ENCODE measurements at places on chromosomes 6 and 20. TPM values are rescaled to one million over a fixed set of nuclear protein-coding genes. Genes with fewer than 3 reads are reported as not detected.

- no peak overlapping the region for H3K4me3 ChIP-seq
- H3K4me1 ChIP-seq, result no peaks in the 10 kb centered on the region
- H3K36me3 ChIP-seq, result no peaks in the 10 kb centered on the region
- DNase-seq, result no peak
- peaks cover 31% of the 10 kb centered on the region for H3K27me3 ChIP-seq
Observed at GRCh38 chr6:17276766-17277165, 4.4 kb upstream of the RBM24 start.

DNA sequence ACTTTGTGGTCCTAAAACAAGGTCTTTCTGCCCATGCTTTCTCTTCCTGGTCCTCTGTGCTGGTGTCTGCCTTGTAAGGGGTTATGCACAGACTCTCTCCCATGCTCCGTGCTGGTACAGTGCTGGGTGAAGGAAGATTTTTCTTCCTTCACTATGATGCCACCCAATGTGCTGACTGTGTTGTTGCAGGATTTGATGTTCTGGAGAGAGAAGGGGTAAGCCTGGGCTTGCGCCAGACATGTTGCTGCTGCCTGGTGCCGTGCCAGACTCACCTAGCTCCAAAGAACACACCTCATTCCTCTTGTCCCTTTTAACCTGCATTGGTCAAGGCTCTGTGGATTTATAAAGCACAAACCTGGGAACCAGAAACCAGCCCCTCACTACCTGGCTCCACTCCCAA is 28.4 kb upstream of the ARMH2 start:
- H3K4me1 ChIP-seq, result no peaks in the 10 kb centered on the region
- no peaks in the 10 kb centered on the region for H3K36me3 ChIP-seq
- DNase-seq, result no peak
- H3K27me3 ChIP-seq, result no peaks in the 10 kb centered on the region
- H3K4me3 ChIP-seq, result no peak overlapping the region
- no peak overlapping the region for H3K27ac ChIP-seq

DNA sequence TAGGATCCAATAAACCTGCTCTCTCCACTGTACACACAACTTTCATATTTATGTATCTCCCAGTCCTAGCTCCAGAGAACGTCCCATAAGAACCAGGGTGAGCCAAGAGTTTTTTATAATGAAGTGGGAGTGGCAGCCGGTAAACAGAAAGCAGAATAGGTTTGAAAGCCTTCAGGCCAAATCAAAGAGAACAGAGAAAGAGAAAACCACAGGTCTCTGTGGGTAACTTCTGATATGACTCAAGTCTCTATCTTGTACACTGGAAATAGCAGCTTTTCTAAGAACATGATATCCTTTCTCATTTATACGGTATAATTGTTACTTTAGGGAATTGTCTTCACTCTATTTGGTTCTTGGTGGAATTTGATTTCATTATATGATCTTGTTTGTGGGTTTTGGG is 273.6 kb downstream of the PACRG start:
- H3K4me1 ChIP-seq, result no peaks in the 10 kb centered on the region
- H3K27ac ChIP-seq, result no peak overlapping the region
- no peak overlapping the region for H3K4me3 ChIP-seq
- H3K36me3 ChIP-seq, result no peaks in the 10 kb centered on the region
- no peak for DNase-seq

- H3K27me3 ChIP-seq, result no peaks in the 10 kb centered on the region
- no peak for DNase-seq
- no peak overlapping the region for H3K4me3 ChIP-seq
- no peaks in the 10 kb centered on the region for H3K4me1 ChIP-seq
- no peaks in the 10 kb centered on the region for H3K36me3 ChIP-seq
Observed at GRCh38 chr6:6377621-6378020, 57.2 kb upstream of the F13A1 start.

GRCh38 chr20:39176457-39176856 is 214.3 kb downstream of the DHX35 start:
- H3K36me3 ChIP-seq, result no peaks in the 10 kb centered on the region
- DNase-seq, result no peak
- no peaks in the 10 kb centered on the region for H3K4me1 ChIP-seq
- no peak overlapping the region for H3K27ac ChIP-seq

DNA sequence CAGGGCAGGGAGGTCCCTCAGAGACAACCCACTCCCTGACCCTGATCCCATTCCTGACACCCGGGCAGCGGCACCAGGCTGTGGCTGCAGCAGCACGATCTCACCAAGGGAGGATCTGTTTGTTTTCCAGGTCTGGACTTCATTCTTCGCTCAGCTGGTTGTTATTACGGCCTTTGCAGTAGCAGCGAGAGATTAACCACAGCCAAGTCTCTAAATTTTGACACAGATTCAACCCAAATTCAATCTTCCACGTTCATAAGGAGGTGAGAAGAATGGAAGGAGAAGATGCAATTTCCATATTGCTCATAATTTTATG is 91.1 kb upstream of the THBS2 start:
- DNase-seq, result no peak
- no peak overlapping the region for H3K4me3 ChIP-seq
- H3K36me3 ChIP-seq, result no peaks in the 10 kb centered on the region

GRCh38 chr6:150891888-150892485 is 26.5 kb downstream of the MTHFD1L start:
- H3K4me3 ChIP-seq, result no peak overlapping the region
- peaks cover 24% of the 10 kb centered on the region for H3K36me3 ChIP-seq
- H3K4me1 ChIP-seq, result no peaks in the 10 kb centered on the region
- no peaks in the 10 kb centered on the region for H3K27me3 ChIP-seq
- peak; percentile 70 for DNase-seq

DNA sequence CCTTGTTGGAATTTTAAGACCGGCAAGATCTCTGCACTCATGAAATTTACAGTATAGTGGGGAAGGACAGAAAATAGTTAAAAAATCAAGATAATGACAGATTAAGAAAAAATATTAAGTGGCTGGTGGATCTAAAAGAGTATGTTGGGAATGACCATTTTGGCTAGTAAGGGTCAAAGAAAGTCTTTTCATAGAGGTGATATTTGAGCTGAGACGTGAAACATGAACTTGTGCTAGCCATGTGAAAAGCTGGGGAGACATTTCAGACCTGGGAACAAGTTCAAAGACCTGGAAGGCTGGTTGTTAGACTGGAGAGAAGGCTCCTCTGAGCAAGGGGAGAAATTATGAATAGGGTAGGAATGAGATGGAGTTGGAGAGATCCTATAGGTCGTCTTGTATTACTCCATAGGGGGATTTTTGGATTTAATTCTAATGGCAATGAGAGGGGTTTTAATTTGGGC is 4.7 kb downstream of the BICRAL start:
- no peaks in the 10 kb centered on the region for H3K27me3 ChIP-seq
- H3K27ac ChIP-seq, result no peak overlapping the region
- H3K4me1 ChIP-seq, result peaks cover 2% of the 10 kb centered on the region
- no peak for DNase-seq

DNA sequence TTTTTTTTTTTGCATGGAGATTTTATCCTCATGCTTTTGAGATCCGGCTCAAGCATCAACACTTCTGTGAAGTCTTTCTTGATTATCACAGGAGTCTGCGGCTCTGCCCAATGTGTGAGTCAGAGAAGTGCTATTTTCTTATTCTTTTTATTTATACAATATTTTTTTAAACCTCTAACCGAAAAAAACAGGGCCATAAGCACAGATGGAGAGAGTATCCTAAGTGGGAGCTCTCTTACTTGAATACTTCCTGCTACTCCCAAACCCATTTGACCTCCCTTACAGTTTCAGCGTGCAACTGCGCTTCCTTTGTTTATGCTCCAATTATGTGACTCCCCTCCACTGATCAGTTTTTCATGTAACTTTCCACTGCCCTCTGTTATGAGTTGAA is 8.7 kb upstream of the ATXN1 start:
- DNase-seq, result no peak
- peaks cover 3% of the 10 kb centered on the region for H3K36me3 ChIP-seq
- no peak overlapping the region for H3K4me3 ChIP-seq
- no peaks in the 10 kb centered on the region for H3K4me1 ChIP-seq
- no peaks in the 10 kb centered on the region for H3K27me3 ChIP-seq

- H3K4me3 ChIP-seq, result no peak overlapping the region
- no peaks in the 10 kb centered on the region for H3K27me3 ChIP-seq
- no peaks in the 10 kb centered on the region for H3K36me3 ChIP-seq
- H3K4me1 ChIP-seq, result no peaks in the 10 kb centered on the region
- no peak for DNase-seq
Observed at GRCh38 chr20:889932-890463, 26.1 kb downstream of the ANGPT4 start.

DNA sequence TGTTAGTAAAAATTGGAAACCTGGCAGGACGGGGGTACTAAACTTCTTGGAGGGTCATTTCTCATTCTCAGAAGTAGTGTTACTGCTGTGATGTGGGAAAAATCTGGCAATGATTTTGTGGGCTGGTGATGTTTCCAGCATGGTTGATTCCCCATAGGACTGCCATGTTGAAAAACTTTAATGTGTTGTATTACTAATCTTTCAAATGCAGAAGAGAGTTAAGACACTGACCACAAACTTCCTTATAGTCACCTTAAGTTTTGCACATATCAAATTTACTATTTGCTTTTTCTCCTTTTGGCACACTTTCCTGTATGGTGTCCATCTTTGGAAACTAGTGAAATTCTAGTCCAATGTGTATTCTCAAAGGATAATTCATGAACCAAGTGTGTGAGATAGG is 236.2 kb upstream of the TAB2 start:
- H3K36me3 ChIP-seq, result no peaks in the 10 kb centered on the region
- no peak for DNase-seq
- H3K4me1 ChIP-seq, result no peaks in the 10 kb centered on the region
- H3K4me3 ChIP-seq, result no peak overlapping the region
- H3K27ac ChIP-seq, result no peak overlapping the region

- no peaks in the 10 kb centered on the region for H3K4me1 ChIP-seq
- H3K27ac ChIP-seq, result peak overlapping the region; percentile 84
- peak; percentile 89 for DNase-seq
- no peak overlapping the region for H3K4me3 ChIP-seq
- no peaks in the 10 kb centered on the region for H3K36me3 ChIP-seq
- no peaks in the 10 kb centered on the region for H3K27me3 ChIP-seq
Observed at GRCh38 chr20:35305682-35306556, 13.7 kb upstream of the FAM83C start.

- no peaks in the 10 kb centered on the region for H3K4me1 ChIP-seq
- no peaks in the 10 kb centered on the region for H3K36me3 ChIP-seq
- no peaks in the 10 kb centered on the region for H3K27me3 ChIP-seq
- no peak overlapping the region for H3K4me3 ChIP-seq
- H3K27ac ChIP-seq, result no peak overlapping the region
Observed at GRCh38 chr20:61847420-61847748, 218.3 kb downstream of the TAF4 start.

GRCh38 chr6:93366506-93366905 is 52.9 kb downstream of the EPHA7 start:
- H3K27me3 ChIP-seq, result no peaks in the 10 kb centered on the region
- no peak overlapping the region for H3K4me3 ChIP-seq
- DNase-seq, result no peak
- H3K36me3 ChIP-seq, result no peaks in the 10 kb centered on the region

GRCh38 chr6:3646616-3647362 is 104.7 kb downstream of the PXDC1 start:
- no peak for DNase-seq
- H3K4me1 ChIP-seq, result no peaks in the 10 kb centered on the region
- no peaks in the 10 kb centered on the region for H3K27me3 ChIP-seq
- H3K4me3 ChIP-seq, result no peak overlapping the region

- no peak overlapping the region for H3K4me3 ChIP-seq
- H3K4me1 ChIP-seq, result no peaks in the 10 kb centered on the region
- H3K27me3 ChIP-seq, result no peaks in the 10 kb centered on the region
- no peak for DNase-seq
- H3K36me3 ChIP-seq, result no peaks in the 10 kb centered on the region
Observed at GRCh38 chr6:91653895-91654294, 1067.0 kb upstream of the MAP3K7 start.

DNA sequence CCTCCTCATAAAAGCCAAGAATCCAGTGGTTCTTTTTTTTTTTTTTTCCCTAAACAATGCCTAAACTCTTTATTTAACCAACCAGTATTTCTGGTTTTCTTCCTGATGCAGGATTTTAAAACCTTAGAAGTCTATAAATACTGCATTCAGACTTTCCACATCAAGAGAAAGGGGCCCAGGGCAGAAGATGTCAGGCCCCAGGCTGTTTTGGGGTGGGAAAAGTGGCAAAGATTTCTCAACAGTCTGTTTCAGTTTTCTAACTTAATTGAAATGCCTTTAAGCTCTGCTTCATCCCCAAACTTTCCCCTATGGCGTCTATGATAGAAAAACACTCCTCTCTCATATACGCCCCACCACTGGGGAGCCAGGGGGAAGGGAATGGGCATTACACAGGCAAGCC is 33.1 kb downstream of the QRSL1 start:
- DNase-seq, result no peak
- no peak overlapping the region for H3K4me3 ChIP-seq
- H3K4me1 ChIP-seq, result no peaks in the 10 kb centered on the region
- H3K27ac ChIP-seq, result no peak overlapping the region
- H3K36me3 ChIP-seq, result peaks cover 6% of the 10 kb centered on the region
- no peaks in the 10 kb centered on the region for H3K27me3 ChIP-seq

GRCh38 chr20:22574545-22575086 is 9.8 kb downstream of the FOXA2 start:
- H3K36me3 ChIP-seq, result no peaks in the 10 kb centered on the region
- H3K4me1 ChIP-seq, result peaks cover 7% of the 10 kb centered on the region

DNA sequence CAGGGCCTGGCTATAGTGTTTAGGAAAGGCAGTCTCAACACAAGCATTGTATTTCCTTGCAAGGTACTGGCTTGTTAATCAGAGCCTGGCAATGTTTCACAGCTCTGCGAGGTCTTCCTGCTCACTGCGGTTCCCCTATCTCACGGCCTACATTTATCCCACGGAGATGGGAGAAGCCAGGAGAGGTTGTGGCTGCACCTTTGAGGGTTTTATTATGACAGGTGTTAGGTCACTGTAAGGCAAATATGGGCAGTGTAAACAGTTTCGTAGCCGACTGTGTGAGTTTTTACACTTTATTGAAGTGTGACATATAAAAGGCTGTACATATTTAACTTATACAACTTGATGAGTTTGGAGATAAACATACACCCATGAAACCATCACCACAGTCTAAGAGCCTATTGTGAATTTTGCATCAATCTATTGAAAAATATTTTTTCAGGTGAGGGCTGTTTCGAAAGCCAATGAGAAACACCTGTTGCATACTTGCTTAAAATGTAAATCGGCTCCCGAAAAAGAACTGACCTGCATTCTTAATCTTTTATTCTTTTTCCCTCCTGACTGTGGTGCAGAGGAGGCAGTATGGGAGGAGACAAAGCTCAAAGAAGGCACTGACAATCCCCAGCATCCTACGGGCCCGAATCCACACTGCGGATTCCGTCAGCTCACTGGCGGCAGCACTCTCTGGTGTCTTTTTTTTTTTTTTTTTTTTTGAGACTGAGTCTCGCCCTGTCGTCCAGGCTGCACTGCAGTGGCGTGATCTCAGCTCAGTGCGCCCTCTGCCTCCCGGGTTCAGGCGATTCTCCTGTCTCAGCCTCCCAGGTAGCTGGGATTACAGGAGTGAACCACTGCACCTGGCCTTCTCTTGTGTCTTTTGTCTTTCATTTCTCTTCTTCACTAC is 7.5 kb upstream of the RBM38 start:
- no peaks in the 10 kb centered on the region for H3K27me3 ChIP-seq
- H3K4me3 ChIP-seq, result no peak overlapping the region
- H3K27ac ChIP-seq, result no peak overlapping the region
- H3K36me3 ChIP-seq, result peaks cover 9% of the 10 kb centered on the region
- DNase-seq, result no peak

GRCh38 chr20:6993011-6993410 is 225.5 kb downstream of the BMP2 start:
- no peaks in the 10 kb centered on the region for H3K4me1 ChIP-seq
- no peak overlapping the region for H3K4me3 ChIP-seq
- no peak overlapping the region for H3K27ac ChIP-seq
- DNase-seq, result no peak
- H3K36me3 ChIP-seq, result no peaks in the 10 kb centered on the region

SAMD3 gene
- 2.4 TPM for polyA plus RNA-seq

ARMH2 gene
- polyA plus RNA-seq, result not detected

SMIM29 gene
- 19.5 TPM for polyA plus RNA-seq

NMBR gene
- not detected for polyA plus RNA-seq

ANKEF1 gene
- polyA plus RNA-seq, result 6.5 TPM

RBM24 gene
- 1.6 TPM for polyA plus RNA-seq
